ENCODE measurements at places on chromosomes 6 and 20.
A peak's percentile ranks its signal among the peaks of the same experiment; 100 is the strongest.

DNA sequence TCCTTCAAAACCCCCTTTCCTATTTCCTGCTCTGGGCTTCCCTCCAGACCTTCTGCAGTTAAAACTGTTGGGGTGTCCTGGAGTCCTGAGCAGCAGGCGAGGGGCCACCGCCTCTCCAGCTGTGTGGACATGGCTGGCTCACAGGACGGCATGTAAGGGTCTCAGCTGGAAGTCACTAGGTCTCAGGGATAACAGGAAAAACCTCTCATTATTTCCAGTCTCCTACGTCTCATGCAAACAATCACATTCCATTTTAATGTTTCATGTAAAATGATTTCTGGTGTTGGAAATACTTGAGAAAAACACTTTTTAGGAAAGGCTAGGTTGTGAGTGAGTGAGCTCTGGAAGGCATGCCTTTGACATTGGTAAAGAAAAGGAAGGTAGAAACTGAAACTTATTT is 158.7 kb downstream of the SCML4 start:
- DNase-seq: no peak

DNA sequence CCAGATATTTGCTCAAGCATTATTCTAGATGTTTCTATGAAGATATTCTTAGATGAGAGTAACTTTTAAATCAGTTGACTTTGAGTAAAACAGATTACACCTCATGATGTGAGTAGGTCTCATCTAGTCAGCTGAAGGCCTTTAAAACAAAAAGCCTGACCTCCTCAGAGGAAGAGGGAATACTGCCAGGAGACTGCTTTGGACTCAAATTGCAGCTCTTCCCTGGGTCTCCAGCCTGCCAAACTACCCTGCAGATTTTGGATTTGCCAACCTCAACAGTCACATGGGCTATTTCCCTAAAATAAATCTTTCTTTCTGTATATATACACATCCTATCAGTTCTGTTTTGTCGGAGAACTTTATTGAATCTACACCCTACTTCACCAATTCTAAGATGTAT is 182.5 kb upstream of the TENT5A start:
- no peak for DNase-seq

GRCh38 chr6:30175765-30176164 is 12.4 kb downstream of the TRIM15 start:
- no peak for DNase-seq

GRCh38 chr6:119148825-119149525 is 70.5 kb upstream of the FAM184A start:
- DNase-seq: no peak

- no peak for DNase-seq
These were observed 3.0 kb upstream of the RBBP8NL start for GRCh38 chr20:62430311-62430853.

GRCh38 chr6:52233005-52233404 is 11.3 kb downstream of the IL17F start:
- DNase-seq: no peak

- no peak for DNase-seq
These were observed 17.0 kb downstream of the MDGA1 start for GRCh38 chr6:37680668-37681067.

- DNase-seq: no peak
These were observed 153.9 kb downstream of the UTRN start for GRCh38 chr6:144439016-144439415.

DNA sequence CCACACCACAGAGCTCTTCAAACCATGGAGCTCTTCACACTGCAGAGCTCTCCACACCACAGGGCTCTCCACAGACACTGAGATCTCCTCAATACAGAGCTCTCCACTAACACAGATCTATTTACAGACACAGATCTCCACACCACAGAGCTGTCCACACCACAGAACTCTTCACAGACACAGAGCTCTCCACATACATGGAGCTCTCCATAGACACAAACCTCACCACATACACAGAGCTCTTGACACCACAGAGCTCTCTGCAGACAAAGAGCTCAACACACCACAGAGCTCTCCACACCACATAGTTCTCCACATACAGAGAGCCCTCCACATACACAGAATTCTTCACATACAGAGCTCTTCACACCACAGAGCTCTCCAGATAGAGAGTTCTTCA is 53.0 kb downstream of the ERMARD start:
- no peak for DNase-seq

DNA sequence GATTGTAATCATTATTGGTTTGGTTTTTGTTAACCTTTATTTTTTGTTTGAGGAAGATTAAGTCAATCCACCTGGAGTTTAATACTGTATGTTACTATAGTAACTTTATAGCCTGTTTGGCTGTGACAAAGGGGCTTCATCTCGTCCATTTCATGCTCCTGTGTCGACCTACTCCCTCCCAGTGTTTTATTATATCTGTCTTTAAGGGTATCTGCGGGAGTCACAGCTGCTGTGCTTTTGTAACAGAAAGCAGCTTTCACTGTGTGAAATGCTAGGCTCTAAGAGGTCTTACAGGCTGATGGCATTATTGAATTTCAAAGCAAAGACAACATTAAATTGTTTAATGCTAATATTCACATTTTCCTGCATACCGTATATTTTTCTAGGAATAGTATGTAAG is 698.0 kb upstream of the POU3F2 start:
- no peak for DNase-seq

- peak; percentile 47 for DNase-seq
These were observed 169.5 kb downstream of the VEGFA start for GRCh38 chr6:43939281-43940070.

GRCh38 chr6:37175332-37176267 is 5.6 kb downstream of the PIM1 start:
- no peak for DNase-seq

GRCh38 chr6:28658475-28659249 is 133.0 kb downstream of the GPX5 start:
- DNase-seq: no peak

- no peak for DNase-seq
These were observed 61.8 kb downstream of the BTBD3 start for GRCh38 chr20:11979306-11979990.

GRCh38 chr6:34343806-34344205 is 48.7 kb downstream of the NUDT3 start:
- no peak for DNase-seq

DNA sequence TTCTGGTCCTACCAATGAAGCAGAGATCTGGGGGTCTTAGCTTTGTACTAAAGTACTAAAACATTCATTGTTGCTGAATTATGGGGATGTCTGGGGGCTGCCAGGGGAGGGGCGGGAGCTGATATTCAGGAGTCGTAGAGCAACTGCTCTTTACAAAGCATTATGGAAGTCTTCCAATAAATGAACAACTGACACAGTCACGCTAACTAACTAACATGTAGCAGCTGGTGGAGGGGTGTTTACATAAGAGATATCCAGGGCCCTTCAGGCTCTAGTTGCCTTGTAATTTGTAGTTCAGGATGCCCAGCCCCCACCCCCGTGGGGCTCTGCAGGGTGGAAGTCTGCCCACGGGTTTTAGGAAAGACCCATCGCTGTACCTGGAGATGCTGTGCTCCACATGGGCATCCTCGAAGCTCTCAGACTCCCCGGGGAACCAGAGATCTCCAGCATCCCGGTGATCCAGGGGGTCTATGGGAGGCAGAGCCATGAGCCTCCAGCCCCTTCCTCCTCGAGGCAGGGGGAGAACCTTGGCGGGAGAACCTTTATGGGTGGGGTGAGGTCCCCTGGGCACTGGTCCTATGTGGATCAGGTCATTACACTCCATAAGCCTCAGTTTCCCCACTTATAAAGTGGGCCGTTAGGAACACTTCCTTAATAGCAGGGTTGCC is 3.4 kb downstream of the TREM2 start:
- no peak for DNase-seq

DNA sequence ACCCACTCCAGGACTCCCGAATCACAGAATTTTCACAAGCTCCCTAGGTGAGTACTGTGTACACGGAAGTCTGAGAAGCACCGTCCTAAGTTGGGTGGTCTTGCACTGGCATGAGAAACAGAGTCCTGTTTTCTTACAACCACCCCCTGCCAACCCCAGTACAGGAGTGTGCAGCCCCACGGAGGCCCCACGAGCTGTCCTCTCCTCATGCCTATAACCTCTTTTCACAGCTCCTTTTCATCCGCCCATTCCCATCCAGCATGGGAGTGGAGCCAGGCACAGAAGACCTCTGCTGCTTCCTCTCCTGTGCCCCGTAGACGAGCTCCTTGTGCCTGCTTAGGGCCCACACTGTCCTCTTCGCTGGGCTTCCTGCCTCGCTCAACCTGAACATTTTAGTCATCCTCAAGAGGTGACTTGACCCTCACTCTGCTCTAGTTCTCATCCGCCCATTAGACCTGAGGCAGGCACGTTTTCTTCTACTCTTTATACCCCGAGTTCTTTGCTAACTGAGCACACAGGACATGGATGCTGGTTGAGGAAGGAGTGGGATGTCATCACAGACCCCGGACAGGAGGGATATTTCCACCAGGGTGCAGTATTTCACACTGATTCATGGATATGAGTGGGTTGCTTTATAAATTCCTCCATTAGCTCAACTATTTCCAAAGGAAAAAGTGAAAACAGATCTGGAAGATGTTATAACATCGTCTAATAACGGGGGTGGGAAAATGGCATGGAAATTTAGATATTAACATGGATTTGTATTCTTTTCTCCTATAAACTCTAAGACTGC is 160.5 kb downstream of the TTLL2 start:
- DNase-seq: no peak

- no peak for DNase-seq
These were observed 68.5 kb downstream of the DNAH8 start for GRCh38 chr6:38783443-38784228.

GRCh38 chr6:133632206-133632605 is 256.7 kb upstream of the TCF21 start:
- DNase-seq: no peak

DNA sequence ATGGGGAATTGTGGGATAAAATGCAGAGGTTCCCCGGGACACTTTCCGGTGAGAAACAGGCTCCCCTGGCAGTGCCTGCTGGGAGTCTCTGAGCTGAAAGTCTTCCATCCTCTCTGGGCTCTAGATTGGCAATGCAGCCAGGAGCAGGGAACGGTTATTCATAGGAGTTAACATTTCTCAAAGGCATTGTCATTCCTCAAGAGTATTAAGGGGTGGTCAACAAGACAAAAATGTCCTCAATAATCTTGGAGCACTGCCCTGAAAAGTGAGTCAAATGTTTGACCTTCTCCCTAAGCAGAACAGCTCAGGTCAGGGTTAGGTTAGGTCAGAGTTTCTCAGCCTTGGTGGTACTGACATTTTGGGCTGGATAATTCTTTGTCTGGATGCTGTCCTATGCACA is 13.2 kb downstream of the BPIFB1 start:
- no peak for DNase-seq

- DNase-seq: no peak
These were observed 182.6 kb downstream of the RNGTT start for GRCh38 chr6:88780714-88781389.

- DNase-seq: no peak
These were observed 55.2 kb upstream of the ASIP start for GRCh38 chr20:34185766-34186620.

- peak; percentile 94 for DNase-seq
These were observed at the start of gene TP53INP2 for GRCh38 chr20:34704177-34705007. TP53INP2 (plus strand) TSS chr20:34704344; CDS start chr20:34708740, 4,396 bp downstream.

GRCh38 chr6:157758516-157759023 is 64.5 kb upstream of the SNX9 start:
- DNase-seq: no peak

GRCh38 chr6:1018041-1018440 is 293.9 kb upstream of the FOXQ1 start:
- no peak for DNase-seq

GRCh38 chr6:85114581-85114935 is 335.3 kb upstream of the NT5E start:
- DNase-seq: no peak

- no peak for DNase-seq
These were observed 31.5 kb downstream of the PMEPA1 start for GRCh38 chr20:57678340-57678739.

DNA sequence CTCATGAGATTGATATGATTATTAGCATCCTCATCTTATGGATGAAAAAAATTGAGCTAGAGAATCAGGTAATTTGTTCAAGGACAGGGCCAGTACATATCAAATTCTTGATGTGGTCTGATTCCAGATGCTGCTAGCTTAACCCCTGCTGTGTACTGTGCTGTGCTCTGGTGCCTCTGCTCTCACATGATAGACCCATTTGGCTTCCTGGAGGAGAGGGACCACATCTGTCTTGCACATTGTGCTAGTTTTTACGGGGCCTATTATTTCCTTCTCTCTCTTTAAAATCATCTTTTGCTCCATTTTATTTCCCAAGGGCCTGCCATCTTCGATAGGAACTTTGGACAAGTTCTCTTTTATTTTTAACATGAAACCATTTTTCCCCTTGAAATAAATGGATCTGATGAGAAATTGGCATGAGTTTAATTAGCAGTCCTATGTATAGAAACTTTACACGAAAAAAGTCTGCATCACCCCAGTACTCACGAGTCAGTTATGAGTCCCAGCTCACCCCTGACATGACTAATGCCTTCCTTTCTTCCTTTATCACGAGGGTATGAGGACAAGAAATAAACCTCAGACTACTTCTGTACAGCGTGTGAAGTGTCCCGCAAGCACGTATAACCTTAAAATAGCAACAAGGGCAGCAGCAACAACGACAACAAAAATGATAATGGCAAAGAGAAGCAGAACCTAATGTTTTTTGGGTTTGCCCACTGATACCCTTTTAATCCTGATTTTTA is 26.5 kb downstream of the CD109 start:
- no peak for DNase-seq

GRCh38 chr6:71171497-71172070 is 117.0 kb upstream of the OGFRL1 start:
- DNase-seq: no peak

DNA sequence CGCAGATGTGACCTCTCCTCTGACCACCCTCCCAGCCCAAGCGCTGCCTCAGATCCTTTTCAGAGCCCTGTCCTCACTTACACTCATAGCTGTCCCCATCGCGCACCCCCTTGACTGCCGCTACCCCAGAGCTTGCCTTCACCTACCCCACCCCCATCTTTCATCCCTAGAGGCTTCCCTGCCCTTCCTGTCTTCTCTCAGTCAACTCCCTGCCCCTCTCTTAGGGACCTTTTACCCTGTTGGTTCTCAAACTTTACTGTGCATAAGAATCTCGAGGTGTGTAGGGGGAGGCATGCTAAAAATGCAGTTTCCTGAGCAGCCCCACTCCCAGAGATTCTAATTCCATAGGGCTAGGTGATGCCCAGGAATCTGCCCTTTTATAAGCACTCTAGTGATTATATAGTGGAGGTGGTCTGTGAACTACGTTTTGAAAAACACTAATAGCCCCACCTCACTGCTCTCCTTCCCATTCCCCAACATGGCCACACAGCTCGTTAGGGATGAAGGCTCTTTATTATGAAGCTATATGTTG is 725 bp downstream of the TM9SF4 start:
- no peak for DNase-seq

- no peak for DNase-seq
These were observed 147.2 kb downstream of the CFAP61 start for GRCh38 chr20:20199361-20200160.

- DNase-seq: no peak
These were observed 219.5 kb downstream of the BTBD9 start for GRCh38 chr6:38420207-38420606.

GRCh38 chr6:33716379-33716778 is 4.9 kb upstream of the UQCC2 start:
- no peak for DNase-seq
